ENCODE measurements at places on chromosomes 6 and 20.

DNA sequence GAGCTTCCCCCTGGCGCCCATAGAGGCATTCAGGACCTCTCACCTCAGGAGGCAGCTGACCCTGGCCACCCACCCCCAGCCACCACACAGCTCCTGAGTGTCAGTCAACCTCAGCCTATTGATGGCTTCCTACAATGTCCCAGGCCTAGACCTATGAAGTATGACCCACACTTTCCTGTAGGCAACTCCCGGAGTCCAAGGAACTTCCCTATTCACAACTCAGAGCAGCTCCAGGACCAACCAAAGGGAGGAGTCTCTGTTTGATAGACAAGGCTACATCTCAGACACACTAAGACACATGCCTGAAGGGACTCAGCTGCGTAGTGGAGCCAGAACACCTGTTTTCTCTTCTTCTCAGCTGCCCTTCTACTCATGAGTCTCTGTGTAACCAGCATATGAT lies 169.1 kb downstream of the MAFB start:
- DNase-seq: no peak

- DNase-seq: no peak
Observed at GRCh38 chr20:56187534-56188165, 60.9 kb upstream of the MC3R start.

GRCh38 chr6:44074813-44075646 lies 52.2 kb downstream of the MRPL14 start:
- DNase-seq: no peak

DNA sequence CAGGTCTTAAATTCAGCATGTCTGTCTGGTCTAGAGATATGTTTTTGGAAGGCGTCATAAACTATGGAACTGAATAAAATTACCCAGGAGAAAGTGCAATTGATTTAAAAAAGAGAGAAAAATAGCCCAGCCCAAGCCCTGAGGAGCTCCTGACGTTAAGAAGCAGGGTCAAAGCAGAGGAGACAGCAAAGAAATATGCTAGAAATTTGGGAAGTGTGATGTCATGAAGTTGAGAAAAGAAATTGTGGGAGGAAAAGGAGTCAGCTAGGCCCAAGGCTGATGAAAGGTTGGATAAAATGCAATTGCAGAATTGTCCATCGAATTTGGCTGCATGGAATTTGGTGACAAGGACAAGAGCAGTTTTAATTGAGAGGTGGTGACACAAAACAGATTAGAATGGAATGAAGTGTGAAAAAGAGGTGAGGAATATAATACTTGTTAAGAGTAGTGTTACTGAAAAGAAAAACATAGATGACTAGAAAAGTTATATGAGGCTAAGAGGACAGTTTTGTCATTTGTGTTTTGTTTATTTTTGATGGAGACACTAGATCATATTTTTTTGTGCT lies 381.6 kb downstream of the LAMA2 start:
- DNase-seq: no peak

Data from NCI-H345 (cell line).